Activated CD4-positive, CD25-positive, alpha-beta regulatory T cell (primary cell): ENCODE measurements at places on chromosomes 5 and 9.

GRCh38 chr5:154401931-154402330, 43.9 kb upstream of the SAP30L start:
- DNase-seq = no peak

GRCh38 chr5:158382473-158382872, 523.5 kb upstream of the CLINT1 start:
- DNase-seq = no peak

- DNase-seq = no peak
Observed at GRCh38 chr9:135353935-135354334, 125.6 kb upstream of the PPP1R26 start.

GRCh38 chr5:139792218-139792617, 3.4 kb upstream of the PSD2 start:
- no peak for DNase-seq

DNA sequence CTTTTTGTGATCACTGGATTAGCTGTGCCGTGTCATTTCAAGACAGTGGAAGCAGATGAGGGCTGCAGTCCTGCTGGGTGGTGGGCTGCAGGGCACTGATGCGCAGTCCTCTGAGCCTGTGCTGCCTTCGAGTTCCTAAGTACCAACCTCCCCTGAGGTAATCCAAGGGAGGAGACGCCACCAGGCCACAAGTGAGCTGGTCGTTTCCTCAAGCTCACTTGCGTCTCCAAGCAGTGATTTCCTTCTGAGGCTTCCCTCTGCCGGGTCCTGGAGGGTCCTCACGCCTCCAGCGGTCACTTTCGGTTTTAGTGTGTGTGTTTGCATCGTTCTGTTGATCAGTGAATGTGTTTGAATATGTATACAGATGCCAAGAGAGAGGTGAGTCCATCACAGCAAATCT, 115.7 kb downstream of the TRIO start:
- no peak for DNase-seq

DNA sequence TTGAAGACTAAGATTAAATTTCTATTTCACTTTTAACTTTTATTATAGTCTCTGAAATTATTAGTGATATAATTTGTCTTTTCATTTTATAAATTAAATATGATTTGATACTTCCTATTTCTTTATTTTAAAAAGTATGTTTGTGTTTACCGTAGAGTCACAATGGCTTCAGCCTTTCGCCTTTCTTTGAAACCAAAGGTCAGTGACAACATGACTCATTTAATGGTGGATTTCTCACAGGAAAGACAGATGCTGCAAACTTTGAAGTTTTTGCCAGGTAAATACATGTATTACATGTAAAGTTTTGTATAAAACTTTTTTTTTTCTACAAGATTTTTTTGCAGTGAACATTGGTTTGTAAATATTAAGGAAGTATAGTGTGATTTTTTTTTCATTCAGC, 36.4 kb downstream of the FSD1L start:
- no peak for DNase-seq

GRCh38 chr5:38639377-38640358, 83.2 kb upstream of the LIFR start:
- DNase-seq = no peak

- no peak for DNase-seq
Observed at GRCh38 chr5:31867219-31867618, 228.3 kb downstream of the PDZD2 start.

GRCh38 chr9:3777137-3777536, 251.3 kb upstream of the RFX3 start:
- DNase-seq = no peak

DNA sequence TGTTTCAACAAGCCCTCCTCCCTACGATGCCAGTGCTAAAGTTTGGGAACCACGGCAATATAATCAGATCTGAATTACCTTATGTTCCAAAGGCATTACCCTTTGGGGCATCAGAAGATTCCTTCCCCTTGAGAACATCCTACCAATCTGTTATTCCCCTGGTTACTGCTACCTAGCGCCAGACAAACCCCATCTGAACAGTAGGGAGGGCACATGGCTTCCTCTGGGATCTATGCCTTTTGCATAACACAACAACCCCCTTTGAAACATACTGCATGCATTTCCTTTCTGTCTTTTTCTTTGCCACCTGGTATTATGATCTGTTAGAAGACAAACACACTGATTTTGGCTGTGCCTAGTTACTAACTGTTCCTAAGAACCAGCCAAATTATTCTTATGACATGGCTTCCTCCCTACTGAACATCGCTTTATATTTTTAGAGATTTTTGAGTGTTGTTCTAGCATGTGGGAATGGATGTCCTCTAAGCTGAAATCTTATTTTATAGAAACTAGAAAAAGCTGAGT, 103.9 kb upstream of the DAPK1 start:
- DNase-seq = no peak

DNA sequence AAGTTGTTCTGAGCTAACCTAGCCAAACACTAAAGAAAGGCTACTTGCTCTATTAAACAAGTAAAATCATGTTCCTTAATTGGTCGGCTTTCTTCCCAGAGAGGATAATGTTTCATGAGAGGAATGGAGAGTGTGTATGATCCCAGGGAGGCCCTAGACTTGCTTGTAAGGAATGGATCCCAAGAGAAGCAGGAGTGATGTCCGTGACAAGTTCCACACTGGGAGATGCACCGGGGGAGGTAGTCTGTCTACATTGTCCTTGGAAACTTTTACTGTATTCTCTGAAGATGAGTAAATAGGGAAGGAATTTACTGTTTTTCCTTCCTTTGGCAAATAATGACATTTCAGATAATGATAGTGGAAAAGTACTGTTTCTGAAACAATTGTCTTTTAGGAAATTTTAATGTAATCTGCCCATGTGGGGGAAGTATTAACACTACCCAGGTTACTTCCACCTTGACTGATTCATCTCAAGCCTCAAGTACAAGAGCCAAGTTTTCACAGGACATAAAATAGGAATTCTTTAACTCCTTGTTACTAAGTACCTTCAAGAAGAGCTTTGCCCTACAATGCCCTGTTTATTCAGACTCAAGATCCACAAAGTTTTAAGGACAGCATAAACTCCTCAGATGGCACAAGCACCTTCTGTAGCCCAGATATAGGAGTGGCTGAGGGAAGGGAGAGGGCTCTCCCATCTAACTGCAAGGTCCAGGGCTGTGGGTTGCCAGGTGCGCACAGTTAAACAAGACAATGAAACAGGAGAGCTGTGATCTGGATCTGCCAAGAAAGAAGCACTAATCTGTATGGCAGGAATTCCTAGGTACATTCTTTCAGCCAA, 152.1 kb downstream of the GNA14 start:
- DNase-seq = no peak

- no peak for DNase-seq
Observed at GRCh38 chr5:83488271-83488670, 16.7 kb downstream of the VCAN start.

DNA sequence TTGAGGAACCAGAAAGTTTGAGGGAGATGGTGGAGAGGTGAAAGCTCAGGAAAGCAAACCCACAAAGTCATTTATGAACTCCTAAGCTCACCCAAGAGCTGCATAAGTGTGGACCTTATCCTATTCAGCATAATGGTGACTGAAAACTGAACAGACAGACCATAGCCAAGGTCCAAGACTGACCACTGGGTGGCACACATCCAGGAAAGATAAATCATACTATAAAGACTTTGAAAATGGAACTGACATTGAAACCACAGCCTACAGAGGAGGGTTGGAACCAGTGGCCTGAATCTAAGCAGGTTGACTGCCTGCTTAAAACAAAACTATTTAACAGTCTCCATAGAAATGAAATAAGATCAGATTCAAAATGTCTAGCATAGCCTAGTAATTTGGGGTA, 121.0 kb upstream of the RGS7BP start:
- DNase-seq = no peak

DNA sequence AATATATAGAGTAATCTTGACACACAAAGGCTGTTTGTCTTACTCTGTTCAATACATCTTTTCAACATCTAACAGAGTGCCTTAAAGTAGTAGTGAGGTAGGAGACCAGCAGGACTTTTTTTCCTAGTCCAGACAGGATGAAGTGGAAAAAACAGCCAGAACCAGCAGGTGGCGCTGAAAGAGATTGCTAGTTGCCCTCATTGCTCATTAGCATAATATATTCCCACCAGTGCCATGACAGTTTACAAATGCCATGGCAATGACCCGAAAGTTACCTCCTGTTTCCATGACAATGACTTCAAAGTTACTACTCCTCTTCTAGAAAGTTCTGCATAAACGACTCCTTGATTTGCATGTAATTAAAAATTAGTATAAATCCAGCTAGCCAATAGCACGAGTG, 387.4 kb downstream of the ACTL7B start:
- no peak for DNase-seq

- no peak for DNase-seq
Observed at GRCh38 chr9:12231832-12232231, 461.4 kb upstream of the TYRP1 start.

DNA sequence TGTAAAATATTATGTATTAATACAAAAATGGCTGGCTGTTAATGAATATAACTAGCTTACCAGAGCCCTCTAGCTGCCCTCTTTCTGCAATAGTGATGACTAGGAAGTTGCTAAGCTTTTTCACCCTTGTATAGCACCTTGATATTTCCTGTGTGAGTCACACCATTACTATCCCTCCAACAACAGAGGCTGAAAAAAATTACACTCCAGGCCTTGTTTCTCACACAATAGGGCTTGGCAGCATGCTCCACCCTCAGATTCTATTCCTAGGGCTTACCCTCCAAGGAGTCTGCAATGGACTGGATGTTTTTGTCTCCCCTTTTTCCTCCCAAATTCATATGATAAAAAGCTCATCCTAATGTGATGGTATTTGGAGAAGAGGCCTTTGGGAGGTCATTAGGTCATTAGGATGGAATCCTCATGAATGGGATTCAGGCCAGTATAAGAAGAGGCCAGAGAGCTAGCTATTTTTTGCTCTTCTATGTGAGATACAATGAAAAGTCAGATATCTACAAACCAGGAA, 184.6 kb upstream of the MAP1B start:
- no peak for DNase-seq

DNA sequence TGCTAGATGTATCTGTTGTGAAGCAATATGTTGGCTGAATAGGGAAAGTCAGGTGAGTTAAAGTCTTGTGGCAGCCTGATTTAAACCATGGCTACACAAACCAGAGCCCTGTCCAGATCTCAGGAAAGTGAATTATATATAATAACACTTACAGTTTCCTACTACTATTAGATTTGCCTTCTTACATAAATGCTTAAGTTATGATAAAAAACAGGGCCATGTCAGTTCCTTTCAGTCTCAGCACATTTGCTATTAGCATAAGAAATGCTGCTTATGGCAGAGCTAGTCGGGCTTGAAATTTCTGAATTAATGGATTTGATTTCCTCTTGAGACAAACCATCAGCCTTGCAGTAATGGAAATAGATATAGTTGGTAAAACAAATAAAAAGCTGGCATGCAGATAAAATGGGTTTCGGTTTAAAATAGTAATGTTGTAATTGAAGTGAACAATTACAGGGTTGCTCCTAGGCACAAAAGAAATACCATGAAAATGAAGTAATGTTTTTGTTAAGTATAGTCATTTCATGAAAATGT, 664.2 kb upstream of the ZNF608 start:
- no peak for DNase-seq

- DNase-seq = no peak
Observed at GRCh38 chr9:19465586-19466279, 56.9 kb downstream of the ACER2 start.

- no peak for DNase-seq
Observed at GRCh38 chr9:104950838-104951237, 22.9 kb upstream of the ABCA1 start.

DNA sequence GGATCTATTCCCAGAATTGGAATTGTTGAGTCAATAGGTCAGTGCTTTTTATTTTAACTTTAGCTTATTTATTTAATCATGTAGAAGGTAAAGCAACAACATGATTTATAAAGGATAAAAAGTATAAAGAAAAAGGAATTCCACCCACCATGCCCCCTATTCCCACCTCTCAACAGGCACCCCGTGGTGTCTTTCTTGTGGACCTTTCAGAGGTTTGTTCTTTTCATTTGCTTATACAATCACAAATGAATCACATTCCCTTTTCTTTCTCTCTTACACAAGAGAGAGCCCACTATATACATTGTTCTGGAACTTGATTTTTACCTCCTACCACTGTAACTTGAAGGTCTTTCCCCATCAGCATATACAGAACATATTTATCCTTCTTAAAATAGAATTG, 37.2 kb upstream of the SMIM32 start:
- DNase-seq = no peak

DNA sequence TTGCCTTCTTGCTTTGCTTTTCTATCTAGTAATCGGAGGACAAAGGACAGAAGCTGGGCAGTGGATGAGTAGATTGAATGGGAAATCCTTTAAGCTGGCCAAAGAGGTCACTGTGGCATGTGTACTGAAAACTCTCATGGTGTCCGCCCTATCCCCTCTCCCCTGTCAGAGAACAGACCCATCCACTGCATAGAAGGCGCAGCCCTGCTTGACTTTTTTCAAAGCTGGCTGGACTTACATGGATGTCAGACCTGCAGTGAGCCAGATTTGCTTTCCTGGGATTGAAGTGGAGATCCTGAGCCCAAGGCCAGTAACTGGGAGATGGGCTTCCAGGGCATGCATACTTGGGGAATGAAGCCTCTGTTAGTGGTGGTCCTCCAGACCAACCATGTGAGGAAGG, 329.5 kb downstream of the TRPM3 start:
- DNase-seq = no peak
